ENCODE measurements at places on chromosomes 2 and 18.

DNA sequence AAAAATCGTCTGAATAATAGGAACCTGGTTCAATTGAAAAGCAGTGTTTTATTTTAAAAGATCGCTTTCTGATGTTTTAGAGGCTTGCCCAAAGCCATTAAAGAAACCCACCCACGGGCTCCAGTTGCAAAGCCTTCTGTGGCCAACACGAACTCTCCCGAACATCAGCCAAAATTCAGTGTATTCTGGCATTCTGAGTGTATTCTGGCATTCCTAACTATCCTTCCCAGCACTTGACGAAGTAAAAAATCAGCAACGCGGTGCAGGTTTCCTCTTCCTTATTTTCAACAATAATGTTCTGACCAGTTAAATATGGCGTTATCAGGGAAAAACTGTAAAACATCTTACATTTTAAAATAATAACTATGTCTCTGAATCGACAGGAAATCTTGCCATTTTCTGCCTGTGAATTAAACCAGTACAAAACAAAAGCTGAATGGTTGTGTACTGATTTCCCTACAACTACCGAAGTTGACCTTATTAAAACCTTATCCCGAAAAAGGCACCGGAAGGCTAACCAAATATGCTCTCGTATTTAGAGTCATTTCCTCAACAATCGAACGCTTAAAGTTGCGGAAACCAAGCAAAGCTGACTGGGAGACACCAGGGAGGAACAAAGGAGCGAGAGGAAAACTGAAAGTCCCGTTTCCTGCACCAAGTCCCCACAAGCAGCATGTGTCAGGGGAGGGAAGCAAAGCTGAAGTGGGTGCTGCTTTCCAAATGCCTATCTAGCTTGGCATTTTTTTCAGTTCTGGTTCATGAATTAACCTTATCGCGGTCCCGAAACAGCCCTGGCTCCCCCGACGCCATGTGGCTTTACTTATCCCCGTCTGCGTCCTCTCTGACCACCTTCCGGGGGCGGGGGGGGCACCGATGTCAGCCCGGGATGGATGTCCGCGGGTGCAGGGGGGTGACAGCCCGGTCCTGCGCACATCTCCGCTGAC, 44.3 kb downstream of the ZNF516 start:
- no peak for DNase-seq

GRCh38 chr2:141557329-141558095, 573.3 kb downstream of the LRP1B start:
- DNase-seq = no peak

DNA sequence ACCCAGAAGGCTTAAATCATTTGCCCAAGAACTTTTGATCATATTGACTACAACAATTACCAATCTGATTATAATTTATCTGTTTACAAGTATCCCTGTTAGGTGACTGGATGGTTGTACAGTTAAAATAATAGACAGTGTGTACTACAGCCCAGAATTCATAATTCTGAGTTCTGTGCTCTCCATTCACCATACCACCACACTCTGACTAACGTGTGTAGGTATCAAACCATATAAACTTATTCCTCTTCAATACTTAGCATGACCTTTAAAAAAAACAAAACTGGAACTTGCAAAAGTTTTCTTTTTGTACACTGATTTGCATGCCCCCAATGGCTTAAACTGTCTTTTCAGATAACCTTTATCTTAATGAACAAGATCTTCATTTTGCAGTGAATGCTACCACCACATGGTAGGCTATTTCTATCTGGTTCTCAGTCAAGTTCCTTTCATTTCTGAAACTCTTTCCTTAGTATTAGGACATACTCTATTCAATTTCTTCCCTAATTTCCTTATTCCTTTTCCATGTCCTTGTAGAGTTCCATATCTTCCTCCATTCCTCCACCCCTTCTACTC, 50.9 kb downstream of the SOS1 start:
- DNase-seq = no peak

- no peak for DNase-seq
These were observed 236.9 kb downstream of the BCL11A start for GRCh38 chr2:60316381-60317033.

GRCh38 chr18:52936931-52937330, 596.9 kb downstream of the DCC start:
- no peak for DNase-seq

- no peak for DNase-seq
These were observed 653.4 kb upstream of the ID2 start for GRCh38 chr2:8028436-8028835.

DNA sequence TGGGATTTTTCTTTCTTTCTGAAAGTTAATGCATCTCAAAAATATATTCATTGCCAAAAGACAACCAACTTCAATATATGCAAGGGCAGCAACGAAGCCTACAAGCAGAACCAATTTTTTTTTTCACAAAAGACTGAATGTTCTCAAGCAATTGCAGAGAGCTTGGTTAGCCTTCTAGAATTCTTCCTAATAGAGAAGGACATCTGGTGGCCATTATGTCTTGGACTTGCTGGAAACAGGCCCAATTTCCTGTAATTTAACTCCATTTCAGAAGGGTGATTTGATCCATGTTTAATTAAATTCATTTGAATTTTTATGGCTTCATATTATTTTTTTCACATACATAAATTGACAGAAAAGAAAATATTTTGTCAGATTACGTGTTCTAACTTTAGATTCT, 208.0 kb downstream of the TPGS2 start:
- DNase-seq = no peak

DNA sequence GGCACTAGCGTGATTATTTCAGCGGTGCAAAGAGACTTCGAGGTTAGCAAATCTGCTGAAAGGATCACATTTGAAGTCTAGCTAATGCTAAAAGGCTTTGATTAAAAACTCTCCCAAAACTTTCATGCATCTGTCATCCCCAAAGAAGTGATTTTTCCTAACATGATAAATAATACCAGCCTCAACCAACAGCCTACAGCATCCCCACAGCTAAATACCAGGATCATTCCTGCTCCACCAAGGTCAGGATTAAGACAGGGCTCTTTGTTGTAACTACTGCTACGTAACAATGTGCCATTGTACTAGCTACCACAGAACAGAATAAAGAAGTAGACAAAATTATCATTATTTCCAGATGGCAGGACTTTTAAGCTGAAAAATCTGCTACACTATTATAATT, 1.6 kb downstream of the OR6B3 start:
- DNase-seq = no peak

DNA sequence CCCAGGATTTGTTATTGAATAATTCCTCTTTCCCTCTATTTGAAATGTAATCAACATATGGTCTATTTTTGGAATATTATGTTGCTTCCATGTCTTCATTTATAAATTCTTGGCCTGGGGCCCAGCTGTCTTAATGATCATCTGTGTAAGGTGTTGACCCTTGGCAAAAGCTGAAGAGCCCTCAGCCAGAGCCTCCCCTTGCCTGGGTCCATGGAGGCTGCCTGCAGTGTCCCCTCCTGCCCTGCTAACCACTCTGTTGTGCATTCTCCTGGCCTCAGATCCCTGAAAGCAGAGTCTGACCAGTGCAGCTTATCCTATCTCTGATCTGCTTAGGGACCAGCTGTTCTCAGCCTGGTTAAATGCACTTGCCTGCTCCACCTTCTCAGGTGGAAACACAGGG, 226.1 kb upstream of the APCDD1 start:
- no peak for DNase-seq

- no peak for DNase-seq
These were observed 523.5 kb upstream of the ZEB2 start for GRCh38 chr2:145043399-145043834.

DNA sequence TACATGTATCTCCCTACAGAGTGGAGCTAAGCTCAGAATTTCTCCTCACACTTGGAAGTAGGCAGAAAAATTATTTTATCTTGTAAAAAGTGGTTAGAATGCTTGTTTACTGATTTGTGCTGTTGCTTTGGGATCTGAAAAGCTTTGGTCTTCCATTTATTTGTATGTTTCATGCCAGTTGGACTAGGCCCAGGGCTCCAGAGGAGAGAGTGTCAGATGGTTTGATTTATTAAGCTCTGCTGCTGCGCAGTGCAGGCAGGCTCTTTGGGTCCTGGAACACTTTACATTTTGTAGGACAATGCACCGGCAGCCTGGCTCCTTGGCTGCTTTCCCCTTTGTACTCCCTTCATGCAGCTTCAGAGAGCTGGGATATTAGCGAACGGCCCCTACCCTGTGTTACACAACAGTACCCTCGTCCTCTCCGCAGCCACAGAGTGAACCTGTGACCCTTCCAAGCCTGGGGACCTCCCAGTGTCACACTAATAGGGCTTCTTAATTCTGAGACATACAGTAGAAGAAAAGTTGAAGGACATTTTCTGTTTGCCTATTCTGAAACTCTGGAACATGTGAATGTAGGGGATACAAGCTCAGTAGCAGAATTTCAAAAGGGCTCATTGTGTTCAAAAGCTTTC, 56.7 kb upstream of the EML6 start:
- no peak for DNase-seq

- DNase-seq = no peak
These were observed 110.3 kb upstream of the ST6GAL2 start for GRCh38 chr2:106996171-106996769.

GRCh38 chr2:82062463-82062862, 1757.9 kb upstream of the LRRTM1 start:
- no peak for DNase-seq

GRCh38 chr18:2518473-2518872, 52.8 kb downstream of the METTL4 start:
- no peak for DNase-seq

GRCh38 chr2:143195511-143195910, 66.3 kb downstream of the ARHGAP15 start:
- DNase-seq = no peak

DNA sequence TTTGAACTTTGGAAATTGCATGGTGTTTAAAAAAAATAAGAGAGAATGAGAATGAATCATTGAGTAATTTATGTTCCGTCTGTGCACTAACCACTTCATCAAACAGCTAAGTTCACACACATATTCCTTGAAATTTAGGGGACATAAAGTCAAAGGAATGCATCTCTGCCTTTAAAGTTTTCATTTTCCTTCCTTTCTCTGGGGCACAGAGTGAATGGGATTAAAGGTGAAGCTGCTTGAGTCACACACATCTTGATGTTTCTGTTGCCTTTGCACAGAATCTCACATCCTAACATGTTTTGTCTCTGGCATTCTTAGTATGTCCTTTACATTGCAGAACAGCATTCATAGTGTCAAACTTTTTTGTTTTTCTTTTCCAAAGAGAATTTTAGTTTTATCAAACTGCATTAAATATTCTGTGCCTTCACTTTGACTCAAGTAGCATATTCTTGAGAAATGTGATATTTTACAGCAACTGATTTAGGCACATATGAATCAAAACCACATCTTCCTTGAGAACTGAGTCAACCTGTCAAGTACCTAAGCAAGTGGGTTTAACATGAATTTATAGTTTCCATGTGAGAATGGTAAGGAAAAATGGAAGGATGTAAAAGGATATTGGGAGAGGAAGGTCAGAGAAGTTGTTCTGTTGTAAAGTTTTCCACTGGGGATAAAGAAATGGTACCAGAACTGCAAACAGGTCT, 169.1 kb upstream of the THUMPD2 start:
- no peak for DNase-seq

DNA sequence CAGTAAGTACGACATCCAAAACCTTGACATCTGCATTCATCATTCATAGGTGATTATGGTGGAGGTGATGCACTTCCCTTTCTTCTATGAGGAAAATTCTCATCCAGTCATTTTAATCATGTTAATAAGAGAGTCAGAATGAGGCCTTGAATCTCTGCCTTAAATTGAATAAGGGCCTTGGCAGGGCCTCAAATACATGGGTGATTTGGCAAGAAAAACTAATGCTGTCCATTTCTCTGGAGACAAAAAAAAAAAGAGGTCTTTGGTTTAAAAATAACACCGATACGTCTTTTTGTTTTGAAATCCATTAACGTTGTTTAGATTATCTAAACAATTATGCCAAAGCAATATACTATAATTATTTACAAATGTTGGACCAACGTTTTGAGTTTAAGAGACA, 8.1 kb downstream of the COLEC12 start:
- no peak for DNase-seq

DNA sequence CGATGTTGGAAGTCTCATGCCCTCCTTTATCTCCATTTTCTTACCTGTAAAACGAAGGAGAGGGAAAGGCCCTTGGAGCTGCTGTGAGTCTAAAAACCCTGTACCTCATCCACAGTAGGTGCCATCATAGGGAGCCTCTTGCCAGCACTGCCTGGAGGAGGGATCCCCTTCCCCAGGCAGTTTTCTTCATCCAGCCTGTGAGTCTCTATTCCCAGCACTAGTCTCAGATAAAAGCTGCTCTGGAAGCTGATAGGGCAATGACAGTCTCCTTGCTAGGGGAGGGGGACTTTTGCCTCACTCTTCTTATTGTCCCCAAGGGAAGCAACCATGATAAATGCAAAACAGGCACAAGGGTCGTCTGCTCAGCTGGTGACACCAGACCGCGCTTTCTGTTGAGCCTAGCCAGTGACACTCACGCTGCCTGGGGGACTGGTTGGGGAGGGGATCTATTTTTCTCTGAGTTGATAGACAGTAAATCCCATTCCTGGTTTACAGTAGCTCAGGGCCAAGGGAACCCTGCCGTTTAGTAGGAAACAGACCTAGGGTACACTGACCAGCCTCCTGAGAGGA, 139.5 kb upstream of the NABP1 start:
- DNase-seq = no peak

DNA sequence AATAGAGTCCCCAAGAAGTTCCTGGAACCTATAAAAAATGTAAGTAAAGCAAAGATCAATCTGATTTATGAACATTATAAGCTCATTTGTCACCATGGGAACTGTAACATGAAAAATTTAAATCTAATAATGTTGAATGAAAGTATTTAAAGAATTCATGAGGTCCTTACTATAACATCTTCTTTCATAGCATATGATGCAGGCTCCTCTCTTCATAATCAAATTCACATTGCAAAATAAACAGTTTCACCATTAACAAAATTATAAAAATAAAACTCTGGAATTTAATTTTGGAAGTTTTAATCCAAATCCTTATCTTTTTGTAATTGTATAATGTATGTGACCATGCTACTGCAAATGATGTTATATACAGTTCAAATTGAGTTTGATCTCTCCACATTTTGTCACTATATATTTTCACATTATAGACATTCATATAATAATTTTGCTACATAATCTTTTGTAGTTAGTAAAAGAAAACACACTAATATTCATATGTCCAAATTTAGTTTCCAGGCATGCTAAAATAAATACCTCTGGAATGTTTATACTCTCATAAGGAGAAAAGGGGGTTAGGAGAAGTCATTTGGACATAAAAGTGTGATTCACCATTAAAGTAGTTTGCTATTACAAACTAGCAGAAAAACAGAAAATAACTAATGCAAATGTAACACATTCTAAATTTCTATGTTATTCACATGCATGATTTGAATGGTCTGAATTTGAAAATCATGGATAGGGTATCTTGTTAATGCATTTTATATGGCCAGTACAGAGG, 954.1 kb downstream of the DSC3 start:
- no peak for DNase-seq

DNA sequence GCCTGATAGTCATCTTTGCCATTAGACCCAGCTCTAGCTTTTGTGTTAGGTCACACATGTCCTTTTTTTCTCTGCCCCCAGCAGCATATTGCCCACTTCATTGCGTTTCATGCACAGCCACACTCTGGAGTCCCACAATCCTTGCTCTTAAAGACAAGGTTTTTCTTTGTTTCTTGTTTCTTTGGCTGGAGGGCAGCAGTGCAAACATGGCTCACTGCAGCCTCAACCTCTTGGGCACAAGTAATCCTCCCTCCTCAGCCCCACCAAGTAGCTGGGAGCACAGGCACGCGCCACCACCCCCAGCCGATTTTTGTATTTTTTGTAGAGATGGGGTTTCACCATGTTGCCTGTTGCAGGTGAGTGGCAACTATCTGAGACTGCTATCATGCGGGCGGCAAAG, 16.9 kb upstream of the PAPOLG start:
- no peak for DNase-seq
